ENCODE measurements at places on chromosomes 1 and 21.

- no peak for DNase-seq
Measured at GRCh38 chr1:67169496-67169895, 3.2 kb downstream of the IL23R start.

DNA sequence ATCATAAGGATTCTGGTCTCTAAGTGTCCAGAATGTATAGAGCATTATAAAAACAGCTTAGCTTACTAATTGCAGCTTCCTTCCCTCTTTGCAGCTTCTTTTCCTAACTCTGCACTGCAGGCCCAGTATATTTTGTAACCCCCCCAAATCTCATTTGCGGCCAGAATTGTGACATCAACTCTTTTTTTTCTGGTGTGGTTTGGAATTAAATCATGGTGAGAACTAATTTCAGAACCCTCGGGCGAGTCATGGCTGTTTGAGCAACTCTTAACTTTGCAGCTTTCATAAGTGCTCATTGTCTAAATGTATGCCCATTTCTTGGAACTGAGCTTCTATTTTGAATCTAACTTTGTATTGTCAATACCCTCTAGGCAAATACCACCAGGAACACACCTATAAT, 187.4 kb downstream of the CYYR1 start:
- no peak for DNase-seq

DNA sequence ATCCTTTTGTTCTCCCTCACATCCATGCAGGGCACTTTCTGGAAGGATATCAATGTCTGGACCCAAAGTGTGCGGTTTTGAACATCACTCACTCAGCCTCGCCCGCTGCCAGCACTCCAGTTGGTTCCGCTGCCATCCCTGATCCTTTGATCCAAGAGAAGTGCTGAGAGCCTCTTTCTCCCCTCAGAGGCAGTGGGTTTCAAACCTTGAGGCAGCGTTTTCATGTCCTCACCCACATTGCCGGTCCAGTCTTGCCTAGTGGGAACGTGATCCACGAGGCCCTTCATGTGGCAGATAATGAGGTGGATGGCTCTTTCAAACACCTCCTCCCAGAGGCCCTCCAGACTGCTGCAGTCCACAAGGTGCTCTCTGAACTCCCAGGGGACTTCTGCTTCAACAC, 122.2 kb downstream of the ACTL8 start:
- DNase-seq = no peak

DNA sequence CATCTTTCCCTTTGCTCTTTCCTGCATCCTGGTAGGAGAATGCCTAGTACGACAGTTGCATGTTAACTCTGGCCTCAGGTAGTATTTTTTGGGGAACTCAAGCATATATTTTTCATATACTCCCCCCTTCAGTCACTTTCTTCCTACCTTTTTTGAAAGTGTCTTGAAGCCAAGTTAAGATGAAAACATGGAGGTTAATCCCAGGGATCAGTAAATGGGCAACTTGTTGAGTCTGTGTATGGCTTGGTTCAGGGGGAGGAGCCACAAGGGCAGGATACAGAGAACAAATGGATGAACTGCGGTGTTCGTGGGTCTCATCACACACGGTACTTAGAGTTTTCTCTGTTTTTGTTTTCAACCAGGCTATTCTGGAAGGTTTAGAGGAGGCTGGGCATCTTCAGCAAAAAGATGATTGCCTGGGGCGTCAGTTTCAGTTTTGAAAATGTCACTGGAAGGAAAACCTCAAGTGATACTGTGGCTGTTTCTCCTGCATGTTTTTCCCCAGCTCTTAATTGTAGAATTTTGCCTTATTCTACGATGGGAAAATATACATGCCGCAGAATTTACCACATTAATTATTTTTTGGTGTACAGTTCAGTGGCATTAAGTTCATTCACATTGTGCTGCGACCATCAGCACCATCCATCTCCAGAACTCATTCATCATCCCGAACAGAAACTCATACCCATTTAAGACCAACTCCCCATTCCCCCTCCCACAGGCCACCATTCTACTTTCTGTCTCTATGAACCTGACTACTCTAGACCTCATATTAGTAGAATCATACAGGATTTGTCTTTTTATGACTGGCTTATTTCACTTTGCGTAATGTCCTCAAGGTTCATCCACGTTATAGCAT, 71.5 kb downstream of the MAP10 start:
- no peak for DNase-seq

DNA sequence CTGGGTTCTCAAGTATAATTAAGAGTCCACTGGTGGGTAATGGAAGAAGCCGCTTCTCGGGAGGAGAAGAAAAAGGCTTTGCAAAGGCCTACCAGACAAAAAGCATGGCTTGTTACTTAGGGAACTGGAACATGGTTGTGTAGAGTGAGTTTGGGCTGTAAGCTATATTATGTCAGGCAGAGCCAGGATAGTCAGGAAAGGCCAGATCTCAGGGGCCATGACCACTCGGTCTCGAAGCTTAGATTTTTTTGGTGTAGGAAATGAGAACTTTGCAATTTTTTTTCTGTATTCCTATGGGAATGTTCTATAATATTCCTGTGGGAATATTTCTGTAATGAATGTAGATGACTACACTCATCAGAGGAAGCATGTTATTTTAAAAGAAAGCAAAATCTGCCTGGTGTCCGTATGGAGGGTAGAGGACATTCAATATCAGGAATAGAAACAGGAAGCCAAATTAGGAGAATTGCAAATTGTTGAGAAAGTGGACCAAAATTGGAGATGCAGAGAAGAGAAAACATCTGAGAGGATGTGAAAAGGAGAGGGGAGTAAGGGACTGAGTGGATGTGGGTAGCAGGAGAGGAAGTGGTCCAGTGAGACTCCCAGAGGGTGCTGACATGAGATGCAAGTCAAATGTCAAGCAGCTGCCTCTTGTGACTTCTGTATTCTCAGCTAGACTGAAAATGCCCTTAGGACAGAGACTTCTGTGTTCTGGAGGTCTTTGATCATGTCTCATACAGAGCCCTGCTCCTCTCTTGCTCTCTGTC, 45.2 kb upstream of the HAO2 start:
- DNase-seq = no peak

DNA sequence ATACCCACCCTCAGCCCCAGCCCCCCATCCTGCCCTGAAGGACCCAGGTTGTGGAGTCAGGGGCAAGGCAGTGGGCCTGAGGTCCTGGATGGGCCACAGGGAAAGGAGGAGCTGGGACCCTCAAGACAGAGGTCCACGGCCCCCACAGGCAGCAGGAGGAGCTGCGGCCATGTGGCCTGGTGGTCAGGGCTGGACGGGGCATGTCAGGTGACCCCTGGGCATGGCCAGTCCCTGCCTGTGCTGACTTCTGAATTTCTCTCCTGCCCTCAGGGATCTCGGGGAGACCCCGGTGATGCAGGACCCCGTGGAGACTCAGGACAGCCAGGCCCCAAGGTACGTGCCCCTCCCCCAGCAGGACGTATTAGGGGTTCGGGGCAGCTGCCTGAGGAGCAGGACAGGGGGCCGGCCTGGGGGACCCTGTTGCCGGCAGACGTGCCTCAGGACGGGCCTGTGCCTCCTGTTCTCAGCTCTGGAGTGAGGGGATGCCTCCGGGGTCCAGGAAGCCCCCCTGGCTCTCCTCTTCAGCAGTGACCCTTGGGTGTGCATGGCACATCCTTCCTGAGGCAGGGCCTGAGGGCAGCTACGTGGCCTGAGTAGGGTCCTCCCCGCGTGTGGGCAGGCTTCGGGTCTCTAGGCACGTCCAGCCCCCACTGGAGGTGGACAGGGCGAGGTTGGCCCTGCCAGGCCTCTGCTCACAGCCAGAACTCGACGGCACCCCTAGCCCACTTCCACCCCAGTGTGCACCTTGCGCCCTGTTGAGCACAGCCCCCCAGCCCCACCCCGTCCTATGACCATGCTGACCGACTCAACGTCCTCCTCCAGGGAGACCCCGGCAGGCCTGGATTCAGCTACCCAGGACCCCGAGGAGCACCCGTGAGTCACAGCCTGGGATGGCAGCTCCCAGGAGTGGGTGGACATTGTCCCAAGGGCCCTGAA, 23.6 kb downstream of the COL6A2 start:
- DNase-seq = no peak

DNA sequence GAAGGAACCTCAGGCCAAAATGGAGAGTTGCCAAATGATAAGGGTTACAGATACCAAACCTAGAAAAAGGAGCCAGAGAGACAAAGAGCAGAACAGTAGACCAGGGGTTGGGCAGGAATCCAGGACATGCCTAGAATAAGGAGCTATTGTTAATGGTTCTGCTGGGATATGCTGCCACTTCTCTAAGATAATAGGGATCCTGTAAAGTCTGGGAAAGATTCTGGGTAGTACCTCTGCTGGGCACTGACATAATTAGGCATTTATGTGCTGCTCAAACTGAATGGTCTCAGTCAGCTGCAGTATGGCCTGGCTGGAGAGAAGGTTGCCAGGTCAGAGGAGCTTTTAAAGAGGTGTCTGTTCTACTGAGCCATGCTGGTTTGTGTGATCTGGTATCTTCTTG, 19.9 kb upstream of the NRIP1 start:
- DNase-seq = no peak

DNA sequence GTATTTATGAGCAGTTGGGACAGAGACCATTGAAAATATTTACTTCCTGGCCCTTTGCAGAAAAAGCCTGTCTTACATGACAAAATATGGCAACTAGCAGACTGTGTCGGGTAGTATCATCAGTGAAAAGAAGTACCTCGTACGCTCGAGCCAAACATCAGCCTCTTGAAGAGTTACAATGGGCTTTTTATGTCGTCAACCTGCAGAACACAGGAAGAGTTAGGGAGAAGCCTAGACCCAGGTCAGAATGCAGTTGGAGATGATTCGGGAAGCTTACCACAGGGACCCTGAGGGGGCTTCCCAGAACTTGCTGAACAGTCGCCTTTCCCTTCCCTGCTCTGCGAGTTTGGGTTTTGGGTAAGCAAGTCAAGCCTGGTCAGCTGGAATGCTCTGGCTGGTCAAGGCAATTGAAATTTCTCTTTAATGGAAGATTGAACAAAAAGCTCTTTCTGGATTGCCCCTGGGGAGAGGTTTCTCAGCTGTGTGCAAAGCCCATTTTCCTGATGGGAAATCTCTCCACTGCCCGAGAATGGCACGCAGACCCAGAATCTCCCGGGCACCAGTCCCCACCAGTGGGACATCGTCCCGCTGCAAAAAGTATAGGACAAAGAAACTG, 263.6 kb upstream of the TMEM51 start:
- no peak for DNase-seq

DNA sequence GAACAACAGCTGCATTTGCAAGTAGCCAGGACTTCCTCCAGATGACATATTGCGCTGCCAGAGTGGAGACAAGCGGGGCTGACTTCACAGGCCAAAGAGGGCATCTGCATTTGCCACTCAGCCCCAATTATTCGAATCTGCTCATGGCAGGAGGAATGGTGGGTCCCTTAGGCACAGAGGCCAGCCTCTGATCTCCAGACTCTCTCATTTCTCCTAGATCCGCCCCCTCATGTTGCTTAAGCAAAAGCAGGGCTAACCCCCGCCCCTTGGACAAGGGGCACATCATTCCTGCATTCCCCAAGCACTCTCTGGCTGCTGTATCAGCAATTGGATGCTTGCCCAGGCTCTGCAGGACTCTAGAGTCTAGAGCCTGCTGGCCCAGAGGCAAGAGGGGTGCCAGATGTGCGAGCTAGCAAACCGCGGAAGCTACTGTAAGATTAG, 262.4 kb downstream of the ST6GALNAC3 start:
- DNase-seq = no peak

- no peak for DNase-seq
Measured at GRCh38 chr1:70727886-70728489, 316.9 kb downstream of the CTH start.
